ENCODE measurements at places on chromosomes 13 and 19.

DNA sequence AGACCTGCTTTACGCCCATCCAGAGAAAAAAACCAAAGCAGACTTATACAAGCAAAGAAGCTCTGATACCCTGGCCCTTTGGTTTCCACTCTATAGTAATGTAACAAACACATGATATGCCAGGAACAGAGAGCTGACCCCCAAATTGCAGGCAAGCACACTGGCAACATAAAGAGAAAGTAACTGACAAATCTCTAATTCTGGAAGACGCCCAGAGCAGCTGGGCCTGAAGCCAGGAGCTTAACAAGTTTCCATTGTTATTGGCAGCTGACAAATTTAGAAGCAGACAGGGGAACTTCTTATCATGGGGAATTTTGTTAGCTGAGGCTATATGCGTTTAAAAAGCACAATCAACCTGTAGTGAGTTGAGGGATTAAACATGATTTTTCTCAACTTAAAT is 158.0 kb downstream of the DLEU7 start:
- no peak for DNase-seq

DNA sequence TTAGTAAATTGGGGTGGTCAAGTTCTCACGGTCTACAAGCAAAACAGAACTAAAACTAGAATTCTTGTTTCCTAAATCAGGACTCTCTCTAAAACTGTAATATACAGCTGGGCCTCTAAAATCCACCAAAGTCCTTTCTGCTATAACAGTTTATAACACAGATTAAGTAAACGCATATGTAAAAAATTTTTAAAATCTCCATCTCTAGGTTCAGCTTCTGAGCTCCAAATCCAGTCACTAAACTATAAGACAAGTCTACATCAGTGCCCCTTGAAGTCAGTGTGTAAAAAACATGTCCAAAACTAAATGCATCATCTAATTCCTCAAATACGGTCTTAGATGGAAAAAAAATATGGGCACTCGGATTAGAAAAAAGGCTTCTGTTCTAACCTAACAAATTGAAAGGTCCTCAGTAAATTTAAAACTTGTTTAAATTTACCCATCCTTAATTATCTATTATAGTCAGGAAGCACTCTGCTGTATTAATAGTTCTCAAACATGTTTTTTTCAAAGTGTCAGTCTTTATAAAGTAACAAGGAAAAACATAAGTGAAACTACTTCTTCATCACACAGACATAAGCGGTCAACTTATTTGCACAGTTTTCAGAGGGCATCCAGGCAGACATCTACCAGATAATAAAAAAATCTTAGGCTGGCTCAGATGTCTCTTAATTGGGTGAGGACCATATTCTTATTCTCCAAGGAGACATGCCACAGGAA is 33.6 kb downstream of the ELF1 start:
- DNase-seq = no peak

DNA sequence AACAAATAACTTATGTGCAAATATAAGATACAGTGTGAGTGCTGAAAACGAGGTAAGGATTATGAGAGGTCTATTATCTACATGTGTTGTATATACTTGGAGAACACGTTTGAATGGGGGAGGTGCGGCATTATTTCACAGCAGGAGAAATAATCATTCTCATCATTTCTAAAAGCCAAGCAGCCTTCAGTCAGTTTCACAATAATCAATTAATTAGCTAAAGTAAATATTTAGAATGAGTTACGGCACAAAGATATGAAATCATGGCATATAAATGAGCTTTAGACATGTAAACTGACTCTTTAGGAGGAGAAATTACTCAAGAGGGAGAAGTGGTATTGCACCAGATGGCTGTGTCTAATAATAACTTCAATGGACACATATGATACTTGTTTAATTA is 366.6 kb downstream of the DNAJC15 start:
- no peak for DNase-seq

- DNase-seq = no peak
These were observed 17.2 kb downstream of the SMIM24 start for GRCh38 chr19:3462991-3463713.

GRCh38 chr19:17418710-17419109 is 1.1 kb upstream of the MVB12A start:
- no peak for DNase-seq

DNA sequence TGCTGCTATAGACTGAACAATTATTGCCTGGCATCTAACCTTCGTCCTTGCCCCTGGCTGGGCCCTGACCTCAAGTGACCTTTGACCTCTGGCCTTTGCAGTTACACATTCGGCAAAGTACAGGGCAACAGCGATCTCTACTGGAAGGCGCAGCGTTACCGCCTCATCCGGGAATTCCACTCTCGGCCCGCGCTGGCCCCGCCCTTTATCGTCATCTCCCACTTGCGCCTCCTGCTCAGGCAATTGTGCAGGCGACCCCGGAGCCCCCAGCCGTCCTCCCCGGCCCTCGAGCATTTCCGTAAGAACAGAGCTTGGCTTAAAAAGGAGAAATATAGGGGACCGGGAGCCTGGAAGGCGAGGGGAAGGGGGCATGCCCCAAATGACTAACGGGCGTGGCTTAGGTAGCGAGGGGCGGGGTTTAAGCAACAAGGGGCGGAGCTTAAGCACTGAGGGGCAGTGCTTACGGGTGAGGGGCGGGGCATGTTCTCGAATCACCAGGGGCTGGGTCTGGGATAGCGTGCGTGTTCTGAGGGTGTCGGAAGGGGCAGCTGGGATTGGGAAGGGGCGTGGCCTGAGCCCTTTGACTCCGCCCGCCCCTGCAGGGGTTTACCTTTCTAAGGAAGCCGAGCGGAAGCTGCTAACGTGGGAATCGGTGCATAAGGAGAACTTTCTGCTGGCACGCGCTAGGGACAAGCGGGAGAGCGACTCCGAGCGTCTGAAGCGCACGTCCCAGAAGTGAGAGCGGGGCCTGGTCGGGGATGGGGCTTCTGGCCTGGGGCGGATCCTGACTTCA is 52.7 kb downstream of the TRPM4 start:
- no peak for DNase-seq

DNA sequence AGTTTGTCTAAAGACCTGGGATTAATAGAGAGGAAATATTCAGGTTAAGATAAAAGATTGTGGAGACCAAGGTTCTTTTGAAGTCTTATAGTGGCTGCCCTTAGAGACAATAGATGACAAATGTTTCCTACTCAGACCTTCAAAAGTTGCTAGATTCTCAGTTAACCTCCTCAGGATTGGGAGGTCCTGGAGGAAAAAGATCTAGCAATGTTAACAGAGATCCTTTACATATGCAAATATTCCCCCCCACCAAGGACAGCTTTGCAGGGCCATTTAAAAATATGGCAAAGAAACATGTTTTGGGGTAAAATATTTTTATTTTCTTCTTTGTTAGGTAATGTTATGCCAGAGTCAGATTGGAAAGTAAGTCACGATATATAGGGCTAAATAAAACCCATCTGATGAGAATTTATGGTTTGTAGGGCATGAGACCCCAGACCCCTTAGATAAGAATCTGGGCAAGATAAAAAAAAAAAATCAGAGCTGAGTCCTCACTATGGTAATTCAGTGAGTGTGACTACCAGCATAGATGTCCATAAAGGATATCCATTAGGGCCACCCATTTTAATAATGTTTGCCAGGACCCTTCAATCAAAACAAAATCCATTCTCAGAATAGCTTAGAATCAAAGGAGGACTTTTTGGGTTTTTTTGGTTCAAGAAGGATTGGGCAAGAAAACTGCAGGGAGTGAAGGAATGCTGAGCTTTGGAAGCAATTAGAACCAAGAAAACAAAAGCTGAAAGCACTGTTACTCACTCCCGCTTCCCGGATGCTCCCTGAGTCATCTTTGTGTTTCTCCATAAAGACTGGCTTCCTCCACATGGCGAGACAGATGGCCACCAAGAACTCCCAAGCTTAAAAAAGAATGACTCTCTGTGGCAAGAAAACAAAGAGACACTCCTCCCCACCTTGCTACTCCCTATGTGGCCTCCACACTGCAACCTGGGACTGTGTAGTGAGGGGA is 28.2 kb downstream of the VSTM1 start:
- no peak for DNase-seq

- no peak for DNase-seq
These were observed 6.4 kb downstream of the AMER2 start for GRCh38 chr13:25165663-25166062.

DNA sequence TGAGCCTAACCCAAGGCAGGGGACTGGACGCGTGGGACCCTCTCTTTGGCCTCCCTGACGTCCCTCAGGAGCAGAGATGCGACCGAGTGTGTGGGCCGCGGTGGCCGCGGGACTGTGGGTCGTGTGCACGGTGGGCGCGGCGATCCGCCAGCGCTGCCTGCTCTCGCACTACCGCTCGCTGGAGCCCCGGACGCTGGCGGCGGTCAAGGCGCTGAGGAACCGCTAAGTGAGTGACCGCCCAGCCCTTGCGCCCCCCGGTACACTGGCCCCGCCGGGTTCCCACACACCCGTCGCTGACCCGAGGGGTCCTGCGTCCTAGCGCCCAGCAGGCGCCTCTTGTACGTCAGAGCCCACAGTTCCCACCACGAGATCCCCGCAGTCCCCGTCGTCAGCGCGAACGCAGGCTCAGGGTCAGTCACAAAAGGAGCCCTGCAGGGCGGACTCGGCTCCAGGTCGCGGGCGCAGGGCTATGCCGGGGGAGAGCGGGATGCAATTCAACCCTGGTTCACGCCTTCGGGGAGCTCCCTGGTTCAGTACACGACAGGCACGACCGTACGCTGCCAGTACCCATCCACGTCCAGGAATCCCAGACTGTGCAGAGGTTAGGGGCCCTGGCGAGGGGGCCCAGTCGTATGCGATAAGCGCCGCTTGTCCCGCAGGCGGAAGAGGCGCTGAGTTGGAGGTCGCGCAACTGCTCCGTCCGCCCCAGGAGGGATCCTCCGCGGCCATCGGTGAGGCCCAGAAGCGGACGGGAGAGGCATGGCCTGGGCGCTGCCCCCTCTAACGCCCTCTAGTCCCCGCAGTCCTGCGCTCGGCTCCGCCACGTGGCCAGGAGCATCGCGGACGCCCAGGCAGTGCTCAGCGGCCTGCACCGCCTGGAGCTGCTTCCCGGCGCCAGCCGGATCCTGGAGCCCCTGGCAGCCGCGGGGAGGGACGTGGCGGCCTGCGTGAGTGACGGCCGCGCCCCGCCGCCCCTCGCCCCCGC is 3.6 kb upstream of the IFNL2 start:
- DNase-seq = no peak

DNA sequence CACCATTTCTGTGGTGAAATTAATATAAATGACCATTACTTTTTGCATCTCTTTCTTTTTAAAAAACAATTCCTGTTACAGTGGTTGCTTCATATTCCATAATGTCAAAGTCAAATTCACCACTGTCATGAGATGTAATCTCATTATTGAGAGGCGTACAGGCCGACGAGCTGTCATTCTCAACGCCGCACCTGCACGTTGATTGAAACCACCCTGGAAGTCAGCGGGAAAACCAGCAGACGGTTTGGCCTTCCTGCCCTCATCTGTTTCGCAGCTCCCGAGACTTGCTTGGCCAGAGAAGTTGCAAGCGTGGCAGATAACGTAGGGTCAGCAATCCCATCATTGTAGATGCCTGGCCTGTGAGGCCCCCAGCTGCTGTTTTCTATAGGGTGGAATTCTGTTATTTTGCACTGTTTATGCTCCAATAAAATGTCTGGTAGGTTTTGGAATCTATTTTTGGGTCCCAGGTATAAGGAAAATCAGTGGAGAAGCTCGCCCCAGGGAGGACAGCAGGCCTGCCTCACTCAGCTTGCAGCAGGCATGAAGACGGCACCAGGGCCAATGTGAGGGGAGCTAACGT is 153.4 kb downstream of the SOX1 start:
- DNase-seq = no peak

DNA sequence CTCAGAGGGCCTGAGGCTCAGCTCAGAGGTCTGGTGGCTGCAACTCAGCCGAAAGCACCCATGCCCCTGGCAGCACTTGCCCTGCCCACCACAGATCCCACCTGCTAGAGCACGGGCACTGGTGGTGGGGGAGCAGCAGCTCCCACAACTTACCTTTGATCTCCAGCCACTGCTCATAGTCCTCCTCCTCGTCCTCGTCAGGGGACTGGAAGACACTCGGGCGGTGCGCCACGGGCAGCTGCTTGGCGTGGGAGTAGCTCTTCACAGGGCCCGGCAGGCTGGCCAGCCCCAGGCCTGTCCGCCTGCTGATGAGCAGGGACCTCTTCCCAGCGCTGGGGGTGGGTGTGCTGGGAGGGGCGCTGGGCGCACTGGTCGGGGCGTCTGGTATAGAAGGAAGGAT is 14.6 kb downstream of the SUGP1 start:
- DNase-seq = no peak

- DNase-seq = no peak
These were observed 6.8 kb downstream of the ZNF134 start for GRCh38 chr19:57620673-57621348.

DNA sequence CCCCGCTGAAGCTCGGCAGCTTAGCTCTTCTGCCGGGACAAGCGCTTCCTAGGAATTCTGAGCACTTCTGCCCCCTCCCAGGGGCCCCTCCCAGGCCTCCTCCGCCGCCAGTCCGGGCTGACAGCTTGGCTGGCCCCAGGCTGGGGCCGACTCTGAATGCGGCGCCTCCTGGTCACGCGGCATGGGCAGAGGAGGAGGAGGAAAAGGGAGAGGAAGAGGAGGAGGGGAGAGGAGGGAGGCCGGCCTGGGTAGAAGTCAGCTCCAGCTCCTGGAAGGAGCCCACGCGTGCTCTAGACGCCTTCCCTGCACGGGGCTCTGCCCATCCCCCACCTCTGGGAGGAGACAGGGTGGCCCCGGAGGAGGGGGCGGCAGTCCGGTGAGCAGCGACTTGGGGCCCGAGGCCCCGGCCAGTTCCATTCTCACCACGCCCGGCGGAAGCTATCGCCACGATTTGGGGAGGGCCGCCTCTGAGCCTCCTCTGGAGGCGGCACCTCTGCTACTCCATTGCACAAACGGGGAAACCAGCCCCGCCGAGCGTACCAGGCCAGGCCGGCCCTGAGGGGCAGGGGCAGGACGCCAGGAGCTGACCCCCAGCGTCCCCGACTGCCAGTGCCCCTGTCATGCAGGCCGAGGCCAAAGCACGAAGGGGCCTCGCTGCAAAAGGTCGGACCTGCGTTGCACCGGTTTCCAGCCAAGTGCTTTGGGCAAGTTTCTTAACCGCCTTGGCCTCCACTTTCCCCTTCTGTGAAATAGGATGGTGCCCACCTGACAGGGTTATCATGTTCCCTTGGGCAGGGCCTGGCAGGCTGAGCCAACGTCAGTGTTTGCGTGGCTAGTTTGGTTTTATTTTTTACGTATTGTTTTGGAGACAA is 31.6 kb downstream of the CCNE1 start:
- no peak for DNase-seq

- DNase-seq = no peak
These were observed 7.5 kb downstream of the ZNF610 start for GRCh38 chr19:52343548-52343947.

DNA sequence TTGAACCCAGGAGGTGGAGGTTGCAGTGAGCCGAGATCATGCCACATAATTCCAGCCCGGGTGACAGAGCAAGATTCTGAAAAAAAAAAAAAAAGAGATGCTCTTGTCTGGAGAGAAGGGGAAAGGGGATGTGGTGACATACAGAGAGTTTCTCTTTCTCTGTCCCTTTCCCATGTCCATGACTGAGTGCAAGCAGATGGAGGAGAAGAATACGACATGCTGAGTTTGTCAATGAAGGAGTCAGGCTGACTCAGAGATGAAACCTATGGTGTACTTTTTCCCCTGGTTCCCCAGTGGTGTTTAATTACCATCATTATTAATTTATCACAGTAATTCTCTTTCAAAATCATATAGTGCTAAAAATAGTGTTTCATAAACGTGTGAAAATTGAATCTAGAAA is 448.8 kb downstream of the FOXO1 start:
- DNase-seq = no peak

GRCh38 chr13:75139291-75139690 is 342.7 kb downstream of the TBC1D4 start:
- DNase-seq = no peak
